ENCODE measurements at places on chromosomes 4 and X. TPM values are rescaled to one million over a fixed set of nuclear protein-coding genes. Genes with fewer than 3 reads are reported as not detected.

Gene SPP1
- 0.82 TPM for polyA plus RNA-seq

Gene ATOH1
- polyA plus RNA-seq, result not detected

- DNase-seq, result no peak
- H3K27me3 ChIP-seq, result no peaks in the 10 kb centered on the region
- no peaks in the 10 kb centered on the region for H3K36me3 ChIP-seq
Measured at GRCh38 chr4:100880011-100880410, 362.2 kb upstream of the EMCN start.

- H3K4me1 ChIP-seq, result no peaks in the 10 kb centered on the region
- H3K27me3 ChIP-seq, result no peaks in the 10 kb centered on the region
- H3K4me3 ChIP-seq, result no peak overlapping the region
- DNase-seq, result no peak
Measured at GRCh38 chr4:11287055-11287454, 141.6 kb downstream of the HS3ST1 start.

GRCh38 chr4:83922402-83922801 lies 386.5 kb downstream of the GPAT3 start:
- DNase-seq, result no peak
- no peak overlapping the region for H3K27ac ChIP-seq
- H3K4me1 ChIP-seq, result no peaks in the 10 kb centered on the region
- no peak overlapping the region for H3K4me3 ChIP-seq

DNA sequence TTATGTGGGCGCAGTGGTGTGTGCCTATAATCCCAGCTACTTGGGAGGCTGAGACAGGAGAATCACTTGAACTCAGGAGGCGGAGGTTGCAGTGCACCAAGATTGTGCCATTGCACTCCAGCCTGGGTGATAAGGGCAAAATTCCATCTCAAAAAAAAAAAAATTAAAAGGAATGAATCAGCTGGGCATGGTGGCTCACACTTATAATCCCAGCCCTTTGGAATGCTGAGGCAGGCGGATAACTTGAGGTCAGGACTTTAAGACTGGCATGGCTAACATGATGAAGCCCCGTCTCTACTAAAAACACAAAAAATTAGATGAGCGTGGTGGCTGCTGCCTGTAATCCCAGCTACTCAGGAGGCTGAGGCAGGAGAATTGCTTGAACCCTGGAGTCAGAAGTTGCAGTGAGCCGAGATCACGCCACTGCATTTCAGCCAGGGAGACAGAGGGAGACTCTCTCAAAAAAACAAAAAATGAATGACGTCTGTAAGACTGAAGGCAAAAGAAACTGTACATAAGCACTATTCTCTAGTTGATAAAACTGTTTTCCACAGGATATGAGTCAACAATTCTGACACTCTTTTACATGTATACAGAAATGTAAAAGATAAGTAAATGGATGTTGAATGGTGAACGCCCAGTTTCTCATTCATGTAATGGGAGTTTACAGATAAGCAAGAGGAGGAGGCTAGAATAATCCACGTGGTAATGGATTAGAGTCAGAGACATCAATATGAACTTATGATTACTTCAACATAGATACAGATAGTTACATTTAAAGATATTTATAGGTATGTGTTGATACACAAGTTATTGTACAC lies 22.2 kb downstream of the CENPC start:
- H3K36me3 ChIP-seq, result peaks cover 50% of the 10 kb centered on the region
- no peak overlapping the region for H3K27ac ChIP-seq
- H3K4me1 ChIP-seq, result no peaks in the 10 kb centered on the region
- H3K4me3 ChIP-seq, result no peak overlapping the region
- DNase-seq, result no peak
- H3K27me3 ChIP-seq, result no peaks in the 10 kb centered on the region

DNA sequence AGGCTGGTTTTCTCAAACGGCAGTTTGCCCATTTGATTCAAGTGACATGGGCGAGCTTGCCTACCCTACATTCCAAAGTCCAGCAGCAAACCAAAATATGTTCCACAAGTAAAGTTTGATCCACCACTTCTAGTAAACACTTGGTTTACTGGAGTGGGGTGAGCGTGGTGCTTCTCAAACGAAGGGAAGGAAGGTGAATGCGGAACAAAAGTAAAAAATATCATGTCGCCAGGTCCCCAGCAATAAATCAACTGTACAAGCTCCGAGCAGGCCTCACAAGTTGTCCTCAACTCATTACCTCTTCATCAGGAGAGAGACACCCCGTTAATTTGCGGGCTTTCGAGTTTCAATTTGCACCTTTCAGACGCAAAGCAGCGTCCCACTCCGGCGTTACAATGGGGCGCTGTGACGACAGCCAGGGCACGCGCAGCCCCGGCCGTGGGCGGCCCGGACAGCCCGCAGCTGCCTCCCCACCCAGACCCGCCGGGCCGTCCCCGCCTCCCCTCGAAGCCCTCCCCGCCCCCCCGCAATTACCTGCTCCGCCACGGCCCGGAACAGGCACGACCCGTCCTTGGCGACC lies 1.0 kb downstream of the OTUD4 start:
- peak; percentile 77 for DNase-seq
- H3K4me3 ChIP-seq, result peak overlapping the region; percentile 74
- no peaks in the 10 kb centered on the region for H3K27me3 ChIP-seq
- H3K36me3 ChIP-seq, result peaks cover 3% of the 10 kb centered on the region
- H3K27ac ChIP-seq, result peak overlapping the region; percentile 89

- peaks cover 42% of the 10 kb centered on the region for H3K36me3 ChIP-seq
- DNase-seq, result no peak
- H3K4me1 ChIP-seq, result no peaks in the 10 kb centered on the region
- no peak overlapping the region for H3K4me3 ChIP-seq
- no peaks in the 10 kb centered on the region for H3K27me3 ChIP-seq
- no peak overlapping the region for H3K27ac ChIP-seq
Measured at GRCh38 chr4:163535657-163536056, 41.2 kb downstream of the TMA16 start.

DNA sequence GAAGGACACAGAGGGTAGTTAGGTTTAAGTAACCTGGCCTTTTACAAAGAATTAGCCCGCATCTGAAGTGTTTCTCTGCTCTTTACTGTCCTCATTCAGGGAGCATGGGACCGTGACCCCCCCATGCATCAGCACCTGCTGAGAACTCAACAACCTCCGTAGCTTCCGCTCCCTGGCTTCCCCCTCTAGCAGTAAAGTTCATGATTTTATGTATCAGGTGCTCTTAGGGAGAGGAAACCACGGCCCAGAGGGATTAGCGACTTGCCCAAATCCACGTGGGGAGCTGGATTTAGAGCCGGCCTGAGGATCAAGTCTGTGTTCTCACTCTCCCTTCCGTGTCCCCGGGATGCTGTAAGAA lies 284.6 kb upstream of the GATB start:
- no peaks in the 10 kb centered on the region for H3K27me3 ChIP-seq
- no peak overlapping the region for H3K4me3 ChIP-seq
- H3K4me1 ChIP-seq, result no peaks in the 10 kb centered on the region
